ENCODE measurements at places on chromosomes 2 and 18.

- DNase-seq: no peak
These were observed 820.4 kb downstream of the GALR1 start for GRCh38 chr18:78069784-78070664.

- DNase-seq: no peak
These were observed 97.7 kb downstream of the HNMT start for GRCh38 chr2:138061961-138062360.

DNA sequence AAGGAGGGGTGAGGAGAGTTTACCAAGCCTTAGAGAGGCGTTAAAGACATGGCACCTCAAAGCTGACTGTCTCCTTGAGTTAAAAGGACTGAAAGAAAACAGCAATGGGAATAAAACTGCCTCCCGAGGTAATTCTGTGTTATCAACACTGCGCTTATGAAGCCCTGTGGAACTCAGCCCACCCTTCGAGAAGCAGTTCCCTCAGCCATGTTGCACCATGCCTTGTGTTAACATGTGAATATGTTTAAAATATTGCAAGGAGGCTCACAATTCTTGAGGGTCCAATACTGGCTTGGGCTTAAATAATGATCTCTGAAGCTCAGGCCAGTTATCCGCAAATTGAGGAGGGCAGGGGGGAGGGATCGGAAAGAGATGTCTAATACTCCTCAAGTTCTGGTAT lies 14.7 kb downstream of the KLF7 start:
- no peak for DNase-seq

DNA sequence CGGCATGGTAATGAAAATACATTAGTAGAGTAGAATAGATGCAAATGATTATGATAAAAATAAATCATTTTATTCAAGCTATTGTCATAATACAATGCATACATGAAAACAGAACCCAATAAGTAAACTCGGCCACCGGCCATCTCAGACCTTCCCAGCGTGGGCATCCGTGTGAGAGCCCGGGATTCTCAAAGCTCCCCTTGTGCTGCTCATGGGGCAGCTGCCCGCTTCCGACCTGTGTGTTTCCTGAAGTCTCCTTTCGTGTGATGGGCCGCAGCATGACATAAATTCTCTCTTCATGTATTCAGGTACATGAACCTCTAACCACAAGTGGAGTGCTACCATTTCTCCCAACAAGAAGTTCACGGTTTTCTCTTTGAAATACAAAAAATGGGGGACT lies 13.5 kb upstream of the CNDP2 start:
- no peak for DNase-seq

DNA sequence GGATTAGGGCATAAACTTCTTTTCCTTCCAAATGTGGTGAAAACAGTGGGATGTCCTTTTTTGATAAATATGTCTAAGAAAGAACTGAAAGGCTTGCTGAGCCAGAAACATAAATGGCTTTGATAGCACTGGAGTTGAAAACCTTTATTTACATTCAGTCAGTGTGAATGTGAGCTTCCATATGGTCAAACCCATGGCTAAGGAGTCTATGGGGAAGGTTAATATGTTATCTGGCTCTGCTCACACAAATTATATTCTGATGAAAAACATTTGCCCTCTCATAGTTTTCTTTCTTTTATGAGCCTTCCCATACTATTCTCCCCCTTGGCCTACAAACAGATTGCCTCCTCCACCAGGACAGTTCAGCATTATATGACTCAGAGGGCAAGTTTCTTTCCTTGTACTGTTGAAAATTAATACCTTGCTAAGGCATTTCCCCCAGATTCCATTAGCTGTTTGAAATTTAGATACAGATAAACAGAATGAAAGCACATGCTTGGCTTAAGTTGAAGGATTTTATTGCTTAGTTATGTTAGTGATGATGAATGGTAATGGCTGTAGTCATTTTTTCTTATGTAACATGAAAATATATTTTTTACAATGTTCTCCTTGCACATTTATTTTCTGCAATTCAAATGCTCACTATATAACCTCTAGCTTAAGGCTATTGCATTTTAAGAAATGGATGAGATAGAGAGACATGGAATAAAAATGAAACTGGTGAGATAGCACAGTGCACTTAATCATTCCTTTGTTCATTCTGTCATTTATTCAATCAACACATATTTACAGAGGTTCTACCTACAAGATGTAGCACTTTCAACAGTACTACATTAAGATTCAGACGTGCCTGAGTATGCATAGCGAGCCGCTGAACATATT lies 544.1 kb downstream of the LRRTM4 start:
- DNase-seq: no peak

DNA sequence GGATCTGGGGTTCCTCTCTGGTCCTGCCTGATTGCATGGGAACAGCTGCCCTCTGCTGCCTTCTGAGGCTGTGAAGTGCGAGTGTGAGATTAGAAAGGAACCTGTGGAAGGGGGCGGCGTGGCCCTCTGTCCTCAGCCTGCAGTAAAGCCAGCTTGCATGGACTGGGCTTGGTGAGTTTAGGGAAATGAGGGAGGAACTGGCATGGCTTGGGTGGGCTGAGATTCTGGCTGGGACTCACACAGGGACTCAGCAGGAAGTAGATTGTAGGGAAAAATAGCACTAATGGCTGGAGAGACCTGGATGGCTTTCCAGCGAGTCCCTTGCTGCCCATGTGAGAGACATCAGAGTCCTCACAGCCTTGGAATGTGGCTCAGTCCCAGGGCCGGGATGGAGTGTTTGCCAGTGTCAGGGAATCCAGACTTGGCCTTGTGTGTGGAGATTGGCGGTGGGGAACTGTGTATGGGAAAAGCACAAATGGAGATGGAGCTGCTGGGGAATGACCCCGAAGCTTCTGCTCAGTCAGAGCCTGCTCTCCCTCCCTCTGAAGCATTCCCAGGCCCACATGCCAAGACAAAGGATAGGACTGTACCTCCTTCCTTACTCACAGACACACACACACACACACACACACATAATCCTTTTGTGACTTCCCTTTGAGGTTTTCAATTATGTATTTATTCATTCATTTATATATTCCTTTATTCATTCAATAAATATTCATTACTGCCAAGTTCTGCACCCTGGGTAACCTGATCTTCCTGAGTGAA lies 115.4 kb downstream of the ACAA2 start:
- no peak for DNase-seq

- DNase-seq: peak; percentile 59
These were observed 713 bp downstream of the ATOH8 start for GRCh38 chr2:85754313-85755095.

GRCh38 chr2:39523308-39524044 lies 86.4 kb upstream of the MAP4K3 start:
- DNase-seq: no peak

- DNase-seq: no peak
These were observed 20.5 kb upstream of the MYCN start for GRCh38 chr2:15919716-15920434.

DNA sequence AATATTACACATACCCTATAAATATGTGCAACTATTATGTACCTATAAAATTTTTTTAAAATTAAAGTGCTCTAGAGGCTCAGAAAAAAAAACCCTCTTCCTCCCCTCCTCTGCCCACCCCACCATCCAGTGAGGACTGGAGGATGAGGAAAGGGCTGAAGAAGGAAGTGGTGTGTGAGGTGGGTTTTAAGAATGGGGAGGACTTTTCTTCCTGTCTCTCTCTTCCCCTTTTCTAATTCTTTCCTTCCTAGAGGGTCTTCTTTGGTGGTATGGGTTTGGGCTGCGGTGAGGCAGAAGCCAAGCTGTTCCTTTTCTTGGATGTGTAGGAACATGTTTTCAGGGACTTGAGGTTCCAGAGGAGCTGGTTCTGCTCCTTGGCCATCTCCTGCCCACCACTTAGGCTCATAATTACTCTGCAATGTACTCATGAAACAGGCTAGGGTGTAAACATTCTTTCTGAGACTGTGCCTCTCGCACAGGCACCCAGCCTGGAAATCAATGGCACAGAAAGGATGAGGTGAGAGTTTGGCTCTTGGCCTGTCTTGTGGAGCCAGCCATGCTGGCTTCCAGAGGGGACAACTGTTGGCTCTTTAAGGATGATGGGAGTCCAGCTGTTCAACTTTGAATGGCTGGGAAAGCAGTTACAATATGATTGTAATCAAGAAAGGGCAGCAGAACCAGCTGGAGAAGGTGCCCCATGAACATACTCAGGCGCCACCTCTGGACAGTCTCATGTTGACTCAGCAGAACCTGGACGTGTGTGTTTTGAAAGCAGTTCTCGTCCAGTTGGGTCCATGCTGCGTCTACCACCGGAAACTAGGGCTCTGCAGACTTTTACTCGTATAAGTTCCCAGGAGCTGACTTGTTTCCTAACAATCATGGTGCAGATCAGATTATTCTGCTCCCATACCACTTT lies 38.3 kb downstream of the IL1RL2 start:
- no peak for DNase-seq

DNA sequence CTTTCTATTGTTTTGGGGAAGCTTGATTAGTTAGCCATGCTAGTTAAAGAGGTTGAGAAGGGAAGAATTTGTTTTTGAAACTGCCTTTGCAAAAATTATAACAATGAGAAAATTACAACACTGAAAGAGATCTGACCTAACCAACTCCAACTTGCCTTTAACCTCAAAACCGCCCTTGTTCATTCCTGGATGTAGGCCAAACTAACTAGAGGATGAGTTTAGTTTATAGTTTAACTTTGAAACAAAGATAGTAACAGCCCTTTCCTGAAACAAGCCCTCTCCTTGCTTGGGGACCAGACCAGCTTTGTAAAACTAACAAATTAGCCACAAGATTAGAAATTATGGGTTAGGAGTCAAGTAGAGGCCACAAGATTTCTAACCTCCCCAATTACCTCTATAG lies 713.9 kb downstream of the CPS1 start:
- no peak for DNase-seq

DNA sequence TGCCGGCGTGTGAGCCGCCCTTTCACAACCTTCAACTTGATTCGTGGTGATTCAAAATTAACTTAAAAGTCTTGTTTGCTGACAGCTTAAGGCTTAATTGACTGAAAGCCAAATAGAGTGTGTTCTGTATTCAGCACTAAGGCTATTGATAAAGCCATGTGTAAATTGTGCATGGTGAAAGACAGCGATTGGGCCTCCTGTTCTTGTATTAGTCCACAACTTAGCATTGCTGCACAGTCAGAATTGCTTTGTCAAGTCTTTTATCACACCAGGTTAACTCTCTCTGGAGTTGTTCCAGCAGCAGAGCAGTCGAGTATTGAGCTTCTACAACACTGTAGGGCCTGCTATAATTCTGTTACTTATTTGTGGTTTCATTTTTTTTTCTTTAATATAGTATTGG lies 210.1 kb downstream of the WDR7 start:
- DNase-seq: no peak

DNA sequence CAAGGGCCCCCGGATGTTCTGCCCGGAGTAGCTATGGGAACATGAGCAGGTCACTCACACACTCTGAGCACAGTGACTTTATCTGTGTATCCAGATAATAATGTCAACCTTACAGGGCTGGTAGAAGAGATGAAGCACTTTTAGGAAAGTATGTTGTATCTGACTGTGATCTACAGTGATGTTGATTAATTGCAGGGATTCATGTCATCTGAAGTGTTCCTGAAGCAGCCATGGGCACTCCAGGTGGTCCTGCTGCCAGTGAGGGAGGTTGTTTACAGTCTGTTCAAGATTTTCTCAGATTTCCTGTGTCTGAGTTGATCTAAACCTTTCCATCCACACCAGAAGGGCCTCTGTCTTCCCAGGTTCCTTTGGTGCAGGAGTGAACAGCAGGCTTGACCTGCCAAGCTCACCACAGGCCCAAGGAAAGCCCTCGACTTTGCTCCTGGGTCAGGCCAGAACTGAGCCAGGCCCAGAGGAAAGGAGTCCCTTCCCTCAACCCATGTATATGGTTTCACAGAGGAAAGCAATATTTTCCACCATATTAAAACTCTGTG lies 28.0 kb downstream of the KIAA2012 start:
- no peak for DNase-seq

Measured in activated CD8-positive, alpha-beta T cell treated with anti-CD3 and anti-CD28 coated beads, Interleukin-2, amount 10 ng/mL, durations not matched to agents 7 days and 5 days (primary cell).